Adrenal gland (tissue), 19 donors: ENCODE measurements at places on chromosomes 6 and 20. TPM values are rescaled to one million over a fixed set of nuclear protein-coding genes. Genes with fewer than 3 reads are reported as not detected.

PRL gene
- total RNA-seq: not detected

- no peaks in the 10 kb centered on the region for H3K4me1 ChIP-seq
- no peak for DNase-seq
- no peaks in the 10 kb centered on the region for H3K27me3 ChIP-seq
- no peaks in the 10 kb centered on the region for H3K36me3 ChIP-seq
- H3K27ac ChIP-seq: no peak overlapping the region
- H3K4me3 ChIP-seq: no peak overlapping the region
Measured at GRCh38 chr6:157715728-157716164, 107.3 kb upstream of the SNX9 start.

GRCh38 chr20:17571153-17571527 lies 1.3 kb downstream of the DSTN start:
- peaks cover 48% of the 10 kb centered on the region for H3K4me1 ChIP-seq
- peak overlapping the region; percentile 81 for H3K4me3 ChIP-seq

GRCh38 chr6:30399390-30400058 lies 54.6 kb downstream of the RPP21 start:
- H3K4me3 ChIP-seq: no peak overlapping the region
- DNase-seq: no peak
- H3K27me3 ChIP-seq: peaks cover 11% of the 10 kb centered on the region
- peaks cover 4% of the 10 kb centered on the region for H3K4me1 ChIP-seq
- H3K27ac ChIP-seq: no peak overlapping the region
